ENCODE measurements at places on chromosomes 2 and 18.

DNA sequence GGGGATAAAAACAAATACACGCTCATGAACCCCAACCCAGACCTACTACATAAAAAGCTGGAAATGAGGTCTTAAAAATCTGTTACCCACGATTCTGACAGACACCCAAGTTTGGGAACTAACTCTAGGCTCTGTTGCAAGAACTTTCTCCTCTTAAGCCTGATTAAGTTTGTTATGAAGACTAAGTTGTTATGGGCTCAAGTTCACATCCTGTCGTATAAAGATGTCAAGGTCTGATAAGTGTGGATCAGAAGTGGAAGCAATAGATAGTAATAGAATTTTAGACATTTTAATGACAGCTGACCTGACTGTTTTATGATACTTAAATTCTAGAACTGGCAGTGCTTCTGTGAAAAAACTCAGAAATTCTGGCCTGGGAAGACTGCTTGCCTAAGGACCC is 43.2 kb downstream of the LPIN2 start:
- DNase-seq, result no peak

GRCh38 chr2:148538375-148538774 is 106.2 kb upstream of the EPC2 start:
- DNase-seq, result no peak

DNA sequence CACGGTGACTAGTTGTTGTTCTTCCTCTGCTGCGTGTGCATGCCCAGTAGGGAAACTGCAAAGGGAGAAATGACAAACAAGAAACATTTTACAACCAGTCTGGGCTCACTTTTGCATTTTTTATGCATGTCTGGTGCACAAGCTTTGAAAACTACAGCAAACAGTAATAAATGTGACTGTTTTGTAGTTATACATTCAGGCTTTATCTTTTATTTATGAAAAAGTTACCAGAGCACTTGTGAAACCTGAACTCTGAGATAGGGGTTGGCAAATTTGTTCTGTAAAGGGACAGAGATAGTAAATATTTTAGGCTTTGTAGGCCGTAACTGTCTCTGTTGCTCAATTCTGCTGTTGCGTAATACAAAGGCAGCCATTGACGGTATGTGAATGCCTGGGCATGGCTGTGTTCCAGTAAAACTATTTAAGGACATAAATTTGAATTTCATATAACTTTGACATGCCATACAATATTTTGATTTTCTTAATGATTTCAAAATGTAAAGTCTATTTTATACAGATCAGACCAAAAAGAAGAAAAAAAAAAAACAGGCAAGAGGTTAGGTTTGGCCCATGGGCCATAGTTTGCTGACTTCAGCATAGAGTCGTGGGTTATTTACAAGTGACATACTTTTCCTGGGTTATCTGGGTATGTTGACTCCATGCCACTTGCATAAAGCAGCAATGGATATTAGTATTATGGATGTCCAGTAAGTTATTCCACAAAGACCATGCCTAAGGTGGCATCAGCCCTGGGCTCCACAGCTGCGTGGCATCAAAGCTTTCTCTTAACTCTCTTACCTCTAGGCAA is 53.6 kb upstream of the EML6 start:
- DNase-seq, result peak; percentile 49

- no peak for DNase-seq
Measured at GRCh38 chr2:221100467-221101089, 471.5 kb downstream of the EPHA4 start.

GRCh38 chr2:108612153-108612513 is 77.9 kb downstream of the LIMS1 start:
- no peak for DNase-seq

- no peak for DNase-seq
Measured at GRCh38 chr2:151841047-151841424, 12.8 kb upstream of the ARL5A start.

DNA sequence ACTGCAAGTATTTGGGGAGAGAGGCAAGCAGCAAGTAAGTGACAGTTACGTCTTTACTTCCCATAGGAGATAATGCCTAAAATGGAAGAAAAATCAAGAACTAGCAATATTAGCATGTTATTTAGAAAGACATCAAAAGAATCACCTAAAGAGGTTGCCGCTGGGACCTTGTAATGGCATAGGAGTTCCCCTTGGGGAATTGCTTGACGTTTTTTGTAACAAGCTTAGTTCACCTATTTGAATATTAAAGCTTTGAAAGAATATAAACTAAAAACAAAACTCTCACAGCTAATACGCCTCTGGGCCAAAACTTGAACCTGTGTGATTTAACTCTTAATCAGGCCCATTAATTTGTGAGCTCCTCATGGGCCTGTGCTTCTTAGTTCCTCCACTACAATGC is 89.0 kb downstream of the AAK1 start:
- DNase-seq, result no peak

- DNase-seq, result no peak
Measured at GRCh38 chr2:85792783-85793441, 39.1 kb downstream of the ATOH8 start.

DNA sequence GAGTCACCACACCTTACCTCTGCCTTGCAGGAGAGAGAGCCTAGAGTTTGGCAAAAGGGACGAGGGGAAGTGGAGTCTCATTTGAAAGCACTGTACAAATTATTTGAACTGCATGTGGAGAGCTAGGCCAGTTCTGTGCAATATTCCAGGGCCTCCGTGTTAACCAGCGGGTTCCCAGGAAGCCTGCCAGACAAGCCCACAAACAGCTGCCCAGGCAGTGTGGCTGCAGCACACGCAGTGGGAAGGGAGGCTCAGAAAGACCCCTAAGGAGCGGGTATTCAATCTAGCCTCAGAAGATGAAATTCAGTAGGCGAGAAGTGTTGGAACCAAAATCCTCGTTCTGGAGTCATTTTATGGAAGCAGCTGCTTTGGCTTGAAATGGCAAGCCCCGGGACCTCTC is 30.7 kb downstream of the CNGA3 start:
- DNase-seq, result no peak

- DNase-seq, result no peak
Measured at GRCh38 chr2:150303281-150303680, 184.2 kb downstream of the RND3 start.

DNA sequence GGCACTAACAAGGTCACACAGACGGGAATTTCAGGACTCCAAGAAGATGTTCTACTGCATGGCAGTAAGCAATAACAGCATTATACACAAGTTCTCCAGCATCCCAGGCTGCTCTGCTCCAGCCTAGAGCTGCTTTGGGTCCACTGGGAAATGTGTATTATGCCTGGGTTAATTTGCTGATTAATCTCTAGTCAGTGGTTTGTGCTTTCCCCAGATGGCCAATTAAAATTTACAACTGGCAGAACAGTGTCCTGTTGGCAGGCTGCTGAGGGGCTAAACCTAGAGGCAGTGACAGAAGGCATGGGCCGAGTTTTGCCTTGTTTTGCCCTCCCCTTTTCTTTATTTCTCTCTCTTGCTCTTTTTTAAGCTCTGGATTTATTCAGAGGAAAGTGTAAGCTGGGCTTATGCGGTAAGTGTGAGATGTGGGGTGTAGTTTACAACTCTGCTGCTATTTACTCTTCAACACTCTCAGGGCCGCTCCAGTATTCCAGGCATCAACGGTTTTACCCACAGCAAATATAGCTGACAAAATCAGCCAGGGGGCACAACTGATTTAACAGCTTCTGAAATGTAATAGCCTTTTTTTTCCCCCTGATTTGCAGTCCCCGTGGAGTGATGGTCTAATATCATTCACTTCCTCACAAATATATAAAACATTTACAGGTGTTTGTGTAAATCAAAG is 348.0 kb downstream of the GPD2 start:
- no peak for DNase-seq

DNA sequence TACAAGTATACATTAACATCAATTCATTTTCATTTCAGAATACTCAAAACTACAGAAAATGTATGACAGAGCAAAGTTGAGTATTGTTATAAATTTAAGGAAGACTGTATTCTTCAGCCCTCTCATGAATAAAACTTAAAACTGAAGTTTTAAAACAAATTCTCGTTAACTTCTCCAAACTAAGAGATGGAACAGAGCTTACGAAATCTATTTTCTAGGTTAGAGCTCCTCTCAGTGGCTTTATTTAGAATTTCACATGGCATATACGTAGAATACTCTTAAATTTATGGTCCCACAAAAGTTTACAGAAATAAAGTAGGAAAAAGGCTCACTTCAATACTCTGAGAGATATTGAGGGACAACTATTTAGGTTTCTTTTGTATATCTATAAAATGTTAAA is 612.1 kb downstream of the KCNJ3 start:
- no peak for DNase-seq

DNA sequence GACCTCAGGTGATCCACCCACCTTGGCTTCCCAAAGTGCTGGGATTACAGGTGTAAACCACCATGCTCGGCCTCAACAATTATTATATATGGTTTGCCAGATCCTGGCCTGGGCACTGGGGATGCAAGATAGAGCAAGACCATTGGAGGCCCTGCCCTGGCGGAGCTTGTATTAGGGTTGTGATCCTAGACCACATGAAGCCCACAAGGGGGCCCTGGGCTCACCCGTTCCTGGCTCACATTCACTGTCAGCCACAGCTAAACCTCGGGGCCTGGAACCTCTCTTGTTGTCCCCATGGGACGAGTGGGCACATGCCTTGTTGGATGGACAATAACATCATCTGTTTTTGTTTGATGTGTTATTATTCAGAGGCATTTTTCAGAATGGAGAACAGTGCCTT is 14.9 kb downstream of the HPCAL1 start:
- no peak for DNase-seq

GRCh38 chr2:17752892-17753802 is 463 bp downstream of the SMC6 start:
- no peak for DNase-seq

- no peak for DNase-seq
Measured at GRCh38 chr2:122081751-122082150, 326.3 kb downstream of the TSN start.
